ENCODE measurements at places on chromosomes 5 and 9. TPM values are rescaled to one million over a fixed set of nuclear protein-coding genes. Genes with fewer than 3 reads are reported as not detected.

DNA sequence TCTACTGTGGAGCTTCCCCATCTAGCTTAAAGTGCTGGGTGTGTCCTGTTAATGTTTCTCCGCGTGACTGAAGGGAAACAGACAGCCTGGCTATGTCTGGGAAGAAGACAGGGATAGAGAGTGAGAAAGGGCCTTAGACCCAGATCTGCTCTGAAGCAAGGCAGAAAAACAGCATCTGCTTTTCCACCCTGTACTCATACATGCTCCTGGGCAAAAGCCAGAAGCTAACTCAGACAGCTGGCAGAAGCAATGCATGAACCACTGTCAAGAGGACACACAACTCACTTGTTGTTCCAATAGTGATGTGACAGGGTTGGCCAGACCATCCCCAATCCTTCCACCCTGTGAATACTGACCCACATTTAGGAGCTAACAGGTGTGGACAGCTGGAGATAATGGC lies 63.3 kb downstream of the DPYSL3 start:
- no peak for DNase-seq

The PRSS3 gene
- total RNA-seq, result not detected

GRCh38 chr5:90484540-90484939 lies 9.9 kb downstream of the POLR3G start:
- DNase-seq, result no peak

The DMRTA1 gene
- 1.0 TPM for total RNA-seq

GRCh38 chr9:132840980-132841379 lies 37.1 kb downstream of the AK8 start:
- DNase-seq, result no peak

The SV2C gene
- 0.22 TPM for total RNA-seq

- no peak for DNase-seq
These were observed 231.9 kb downstream of the AP3B1 start for GRCh38 chr5:78062645-78063044.

- no peak for DNase-seq
These were observed 72.0 kb upstream of the COL5A1 start for GRCh38 chr9:134569626-134570025.

DNA sequence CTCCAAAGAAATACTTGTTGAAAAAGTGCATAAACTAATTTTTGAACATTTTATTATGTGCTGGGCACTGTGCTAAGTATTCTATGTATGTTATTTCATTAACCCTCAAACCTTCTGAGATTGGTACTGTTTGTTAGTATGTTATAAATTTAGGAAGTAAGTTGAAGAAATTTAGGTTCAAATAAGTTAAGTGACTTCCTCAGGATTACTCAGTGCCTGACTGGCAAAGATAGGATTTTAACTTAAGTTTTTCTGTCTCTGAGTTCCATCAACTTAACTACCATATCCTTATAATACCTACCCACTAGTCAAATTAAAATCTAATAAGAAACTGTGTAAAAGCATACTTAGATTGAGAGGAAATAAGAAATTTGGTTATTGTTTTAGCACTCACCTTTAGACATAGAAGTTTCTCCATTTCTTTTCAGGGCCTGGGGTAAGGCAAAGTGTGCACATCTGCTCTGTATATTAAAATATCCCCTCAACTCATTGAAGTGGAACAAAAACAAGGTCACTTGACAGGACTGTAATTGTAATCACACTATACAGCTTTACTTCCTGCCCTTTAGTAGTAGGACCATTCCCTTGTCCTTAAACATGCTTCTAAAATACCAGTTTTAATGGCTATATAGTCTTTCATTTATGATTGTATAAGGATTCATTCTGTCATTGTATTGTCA lies 15.2 kb downstream of the TGFBR1 start:
- no peak for DNase-seq

The PCDHB14 gene
- total RNA-seq, result 4.1 TPM

The STOML2 gene
- total RNA-seq, result 156 TPM

GRCh38 chr5:103177543-103177942 lies 57.4 kb downstream of the PPIP5K2 start:
- DNase-seq, result no peak

GRCh38 chr5:113900816-113901215 lies 387.3 kb downstream of the YTHDC2 start:
- DNase-seq, result no peak

GRCh38 chr9:87515588-87516221 lies 18.0 kb downstream of the DAPK1 start:
- DNase-seq, result no peak

DNA sequence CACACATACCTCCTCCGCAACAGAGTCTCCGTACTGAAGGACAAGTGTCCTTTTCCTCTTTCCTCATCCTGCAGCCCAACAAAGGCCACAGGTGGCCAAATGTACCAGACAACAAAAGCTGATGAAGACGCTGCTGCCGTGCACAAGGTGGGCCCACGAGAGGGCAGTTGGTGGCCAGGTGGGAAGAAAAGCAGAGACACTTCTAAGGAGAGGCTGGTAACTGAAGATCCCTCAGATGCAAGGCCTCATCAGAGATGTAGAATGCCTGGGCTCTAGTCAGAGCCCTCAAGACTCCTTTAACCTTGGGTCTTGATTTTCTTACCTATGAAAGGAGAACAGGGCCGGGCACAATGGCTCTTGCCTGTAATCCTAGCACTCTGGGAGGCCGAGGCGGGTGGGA lies 75.7 kb downstream of the NRG2 start:
- no peak for DNase-seq

- DNase-seq, result no peak
These were observed 708.6 kb upstream of the ZNF608 start for GRCh38 chr5:125455041-125455440.

GRCh38 chr5:133675376-133676154 lies 63.2 kb upstream of the FSTL4 start:
- DNase-seq, result no peak

DNA sequence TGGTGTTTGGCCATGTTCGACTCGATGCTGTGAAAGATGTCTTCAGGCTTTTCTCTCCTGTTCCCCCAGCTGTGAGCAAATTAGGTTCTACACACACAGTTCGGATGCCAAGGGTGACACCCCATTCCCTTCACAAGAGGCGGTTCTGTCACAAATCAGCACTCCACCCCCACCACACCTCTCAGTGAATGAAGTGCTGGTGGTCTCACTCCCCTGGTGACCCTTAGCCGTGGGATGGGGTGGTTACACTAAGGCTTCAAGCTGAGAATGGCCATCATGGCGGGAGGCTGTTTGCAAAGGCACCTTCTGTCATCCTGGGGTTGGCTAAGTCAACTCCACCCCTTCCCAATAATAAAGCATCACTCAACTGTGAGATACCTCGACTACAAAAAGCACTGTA lies 26.4 kb downstream of the AMBP start:
- no peak for DNase-seq

The GAS1 gene
- 22.3 TPM for total RNA-seq

The NR5A1 gene
- not detected for total RNA-seq

The ZNG1F gene
- 4.2 TPM for total RNA-seq

The CCDC180 gene
- 1.7 TPM for total RNA-seq

DNA sequence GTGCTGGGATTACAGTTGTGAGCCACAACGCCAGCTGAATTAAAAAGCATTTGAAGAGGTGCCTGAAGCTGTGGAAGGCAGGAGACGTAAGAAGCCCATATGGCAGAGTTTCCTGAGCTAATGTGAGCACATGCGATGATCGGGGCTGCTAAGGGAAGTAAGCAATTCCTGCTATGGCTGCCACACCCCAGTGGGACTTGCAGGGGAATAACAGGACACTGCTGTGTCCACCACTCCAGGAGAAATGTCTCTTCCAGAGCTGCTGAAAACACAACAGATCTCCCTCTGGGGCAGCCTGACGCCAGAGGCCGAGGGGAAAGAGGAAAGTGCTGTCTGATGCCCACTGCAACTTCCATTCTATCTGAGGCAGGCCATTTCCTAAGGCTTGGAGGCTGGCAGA lies 46.2 kb upstream of the ANKRD55 start:
- DNase-seq, result no peak

GRCh38 chr9:5326893-5327548 lies 12.7 kb downstream of the RLN1 start:
- DNase-seq, result no peak

DNA sequence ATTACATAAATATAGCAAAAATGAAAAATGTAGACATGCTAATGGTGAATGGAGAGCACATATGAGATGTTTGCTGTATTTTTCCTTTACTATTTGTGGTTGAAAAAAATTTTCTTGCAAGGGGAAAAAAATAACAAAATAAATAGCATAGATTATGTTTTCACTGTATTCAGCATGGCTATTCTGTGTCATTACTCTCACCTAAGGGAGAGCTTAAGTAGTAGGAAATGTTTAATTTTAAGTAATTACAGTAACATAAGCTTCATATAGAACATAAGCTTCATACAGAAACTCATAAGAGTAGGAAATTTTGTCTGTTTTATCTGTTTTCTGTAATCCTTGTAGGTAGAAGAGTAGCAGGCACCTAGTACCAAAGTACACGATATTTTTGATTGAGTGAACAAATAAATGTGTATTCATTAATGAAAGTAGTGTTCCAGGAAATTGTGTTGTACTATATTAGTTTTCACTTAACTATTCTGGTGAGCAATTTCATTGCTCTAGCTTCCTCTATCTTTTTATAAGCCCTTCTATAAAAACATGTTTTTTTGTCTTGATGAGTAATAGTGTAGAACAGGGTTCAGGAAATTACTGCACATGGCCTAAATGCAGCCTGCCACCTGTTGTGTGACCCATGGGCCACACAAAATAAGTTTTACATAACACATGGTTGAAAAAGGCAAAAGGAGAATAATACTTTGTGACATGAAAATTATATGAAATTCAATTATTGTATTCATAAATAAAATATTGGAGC lies 1025.0 kb upstream of the CDH10 start:
- DNase-seq, result no peak

- DNase-seq, result peak; percentile 73
These were observed 141.8 kb downstream of the PRKACG start for GRCh38 chr9:68872026-68872501.

DNA sequence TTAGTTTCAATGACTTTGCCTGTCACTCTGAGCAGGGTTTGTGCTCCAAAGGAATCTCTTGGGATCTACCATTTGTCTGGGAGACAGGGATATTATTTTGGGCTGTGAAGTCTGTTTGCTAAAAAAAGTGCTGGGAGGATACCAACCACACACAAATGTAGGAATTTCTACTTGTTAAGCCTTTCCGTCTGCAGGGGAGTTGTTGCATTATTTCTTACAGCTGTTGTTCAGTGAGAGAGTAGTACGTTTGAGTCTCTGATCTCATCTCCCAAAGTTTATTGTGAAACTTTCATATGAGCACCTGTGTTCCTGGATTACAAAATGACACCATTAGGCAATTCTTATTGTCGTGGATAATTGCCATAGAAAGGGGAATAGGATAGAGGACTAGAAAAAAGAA lies 78.3 kb upstream of the SEMA6A start:
- DNase-seq, result no peak

Data from Right ventricle myocardium inferior (tissue), 1 donor.